Activated T-cell treated with anti-CD3 and anti-CD28 coated beads, Interleukin-2, amount 50 U/mL, for 48 hours (primary cell): ENCODE measurements at places on chromosomes 3 and 15.

GRCh38 chr3:59660376-59660775 is 610.6 kb upstream of the CFAP20DC start:
- no peak for DNase-seq

GRCh38 chr15:90597577-90597976 is 67.9 kb downstream of the CRTC3 start:
- DNase-seq, result no peak

DNA sequence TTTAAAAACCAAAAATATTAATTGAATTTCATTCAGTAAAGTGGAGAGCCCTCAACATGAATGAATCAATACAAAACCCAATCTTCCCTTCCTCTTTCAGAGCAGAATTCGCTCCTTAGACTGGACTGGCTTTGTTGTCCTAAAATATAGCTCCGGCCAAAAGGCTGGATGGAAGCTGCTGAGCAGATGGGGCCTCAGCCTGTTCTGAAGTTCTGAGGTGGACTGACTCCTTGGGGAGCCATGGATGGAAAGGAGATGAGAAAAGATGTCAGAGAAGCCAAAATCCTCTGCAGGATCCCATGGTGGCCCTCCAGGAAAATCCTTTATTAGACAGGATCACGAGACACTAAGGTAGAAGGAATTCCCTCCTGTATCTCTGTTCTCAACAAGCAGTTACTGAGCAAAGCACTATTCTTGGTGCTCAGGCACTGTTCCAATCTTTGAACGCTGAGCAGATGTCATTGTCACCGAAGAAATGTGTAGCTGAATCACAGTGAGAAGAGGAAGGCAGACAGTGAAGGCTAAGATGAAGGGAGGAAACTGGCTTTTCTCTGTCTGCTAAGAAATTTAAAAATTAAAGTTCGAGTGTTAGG is 122.0 kb downstream of the SEMA6D start:
- no peak for DNase-seq

- no peak for DNase-seq
Measured at GRCh38 chr15:57237301-57237642, 139.0 kb upstream of the CGNL1 start.

- DNase-seq, result no peak
Measured at GRCh38 chr3:77816366-77816765, 776.5 kb downstream of the ROBO2 start.

GRCh38 chr3:182303169-182303568 is 490.1 kb upstream of the ATP11B start:
- DNase-seq, result no peak

- no peak for DNase-seq
Measured at GRCh38 chr3:31978553-31978952, 2.5 kb downstream of the OSBPL10 start.

DNA sequence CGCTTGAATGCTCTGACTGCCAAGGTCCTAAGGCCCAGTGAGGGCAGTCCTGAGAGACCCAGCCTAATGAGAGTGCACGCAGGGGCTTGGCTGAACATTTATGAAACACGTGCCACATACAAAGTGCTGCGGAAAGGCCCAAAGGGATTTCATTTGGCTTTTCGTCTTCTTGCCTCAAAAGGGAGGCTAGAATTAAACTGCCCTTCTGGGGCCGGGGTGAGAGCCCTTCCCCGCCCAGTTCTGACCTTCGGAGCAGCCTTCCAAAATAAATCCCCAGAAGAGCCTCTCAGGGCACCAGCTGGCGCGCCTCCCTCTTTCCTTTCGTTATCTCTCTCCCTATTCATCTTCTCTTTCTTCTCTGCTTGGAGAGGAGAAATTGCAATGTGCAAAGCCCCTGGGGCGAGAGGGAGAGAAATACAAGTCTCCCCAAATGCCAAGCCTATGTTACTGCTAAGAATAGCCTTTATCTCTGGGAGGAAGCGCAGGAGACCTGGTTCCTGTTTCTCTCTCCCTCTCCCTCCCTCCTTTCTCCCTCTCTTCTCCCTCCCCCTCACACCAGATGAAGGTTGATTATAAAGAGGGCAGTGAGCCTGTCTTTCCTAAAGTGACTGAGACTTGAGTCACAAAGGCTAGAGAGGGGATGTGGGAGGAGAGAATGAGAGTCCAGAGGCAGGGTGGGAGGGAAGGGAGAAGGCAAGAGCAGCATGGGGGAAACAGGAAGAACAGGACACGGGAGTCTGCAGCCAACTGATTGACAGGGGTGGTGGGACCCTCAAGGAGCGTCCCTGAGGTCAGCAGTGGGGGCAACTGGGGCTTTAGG is 36.7 kb upstream of the NDUFB4 start:
- peak; percentile 29 for DNase-seq

GRCh38 chr15:63000706-63001105 is 41.8 kb upstream of the TPM1 start:
- no peak for DNase-seq

DNA sequence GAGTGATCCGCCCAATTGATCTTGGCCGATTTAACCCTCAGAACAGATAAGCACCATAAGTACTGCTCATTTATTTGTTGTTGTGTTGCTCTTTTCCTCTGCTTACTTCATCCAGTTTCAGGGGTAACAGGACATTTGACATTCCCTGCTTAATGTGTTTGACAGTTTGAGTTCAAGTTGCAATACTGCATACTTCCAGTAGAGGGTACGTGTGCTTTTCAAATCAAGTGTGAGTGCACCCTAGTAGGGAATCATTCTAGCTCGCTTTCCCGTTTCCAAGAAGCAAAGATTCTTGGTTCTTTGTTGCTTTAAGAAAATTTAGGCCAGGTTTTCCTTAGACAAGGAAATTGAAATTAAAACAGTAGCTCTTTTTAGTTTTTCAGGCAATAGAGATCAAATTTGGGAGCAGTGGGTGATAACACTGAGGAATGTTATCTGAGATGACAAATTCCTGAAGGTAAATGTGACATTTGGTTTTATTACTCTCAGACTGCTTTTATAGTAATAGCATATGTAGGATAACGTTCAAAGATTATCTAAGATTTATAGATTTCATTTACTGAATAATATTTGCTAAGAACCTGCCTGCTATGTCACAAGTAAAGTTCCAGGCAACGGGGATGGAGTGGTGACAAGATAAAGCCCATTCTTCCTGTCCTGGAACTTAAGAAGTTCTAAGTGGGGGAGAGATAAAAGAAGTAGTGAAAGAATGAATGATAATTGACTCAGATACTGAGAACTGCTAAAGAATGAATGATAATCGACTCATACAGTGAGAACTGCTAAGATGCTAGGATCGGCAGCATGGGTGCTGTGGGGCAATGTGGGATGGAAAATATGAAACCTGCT is 73.3 kb downstream of the SYNPR start:
- DNase-seq, result no peak

- no peak for DNase-seq
Measured at GRCh38 chr3:171353423-171353822, 106.8 kb downstream of the TNIK start.

- DNase-seq, result no peak
Measured at GRCh38 chr3:194465920-194466570, 20.8 kb downstream of the ATP13A3 start.

DNA sequence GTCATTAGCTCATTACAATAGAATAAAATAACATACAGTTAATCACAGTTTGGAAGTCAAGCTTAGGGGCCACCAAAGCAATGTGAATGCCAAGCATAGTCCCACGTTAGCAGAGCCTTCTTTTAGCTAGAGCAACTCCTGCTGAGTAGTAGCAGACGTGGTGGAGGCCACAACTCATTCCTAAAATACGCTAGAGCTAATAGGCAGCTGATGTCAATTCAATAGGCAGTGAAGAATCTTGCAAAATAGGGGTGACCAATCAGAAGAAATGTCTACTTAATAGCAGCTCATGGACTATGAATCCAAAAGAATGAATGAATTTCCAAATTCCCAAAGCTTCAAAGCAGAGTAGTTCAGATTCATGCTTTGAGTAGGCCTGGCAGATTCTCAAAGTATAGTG is 292.9 kb upstream of the RORA start:
- DNase-seq, result no peak

- no peak for DNase-seq
Measured at GRCh38 chr3:55780913-55781312, 293.8 kb upstream of the WNT5A start.

DNA sequence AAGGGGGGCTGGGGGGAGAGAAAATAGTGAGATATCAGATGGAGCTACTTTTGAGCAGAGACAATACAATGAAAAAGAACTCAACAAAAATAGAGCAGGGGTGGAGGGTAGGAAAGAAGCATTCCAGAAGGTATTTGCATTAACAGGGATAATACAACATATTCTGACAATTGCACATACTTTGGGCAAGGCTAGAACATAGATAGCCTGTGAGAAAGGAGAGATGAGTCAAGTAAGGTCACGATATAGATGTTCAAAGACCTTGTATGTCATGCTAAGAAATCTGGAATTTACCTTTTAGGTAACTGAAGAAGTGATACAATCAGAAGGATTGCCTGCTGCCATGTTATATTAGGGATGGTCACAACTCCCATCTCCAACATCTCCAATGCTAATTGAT is 155.2 kb downstream of the GSK3B start:
- no peak for DNase-seq

DNA sequence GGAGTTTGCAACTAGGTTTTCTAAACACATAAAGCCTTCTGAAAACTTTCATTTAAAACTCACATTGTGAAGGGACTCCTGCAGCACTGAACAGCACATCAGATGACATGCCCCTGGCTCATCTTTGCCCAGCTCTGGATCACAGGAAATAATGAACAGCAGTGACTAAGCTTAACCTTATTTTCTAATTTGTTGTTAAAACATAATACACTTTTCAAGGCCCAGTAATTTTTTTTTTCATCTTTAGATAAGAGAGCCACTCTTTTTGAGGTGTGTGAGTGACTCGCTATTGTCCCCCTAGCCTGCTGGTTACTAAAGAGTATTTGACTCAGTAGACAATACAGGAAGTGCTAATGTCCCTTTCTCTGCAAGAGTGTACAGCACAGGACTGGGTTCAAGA is 204.0 kb downstream of the OSBPL10 start:
- DNase-seq, result no peak

DNA sequence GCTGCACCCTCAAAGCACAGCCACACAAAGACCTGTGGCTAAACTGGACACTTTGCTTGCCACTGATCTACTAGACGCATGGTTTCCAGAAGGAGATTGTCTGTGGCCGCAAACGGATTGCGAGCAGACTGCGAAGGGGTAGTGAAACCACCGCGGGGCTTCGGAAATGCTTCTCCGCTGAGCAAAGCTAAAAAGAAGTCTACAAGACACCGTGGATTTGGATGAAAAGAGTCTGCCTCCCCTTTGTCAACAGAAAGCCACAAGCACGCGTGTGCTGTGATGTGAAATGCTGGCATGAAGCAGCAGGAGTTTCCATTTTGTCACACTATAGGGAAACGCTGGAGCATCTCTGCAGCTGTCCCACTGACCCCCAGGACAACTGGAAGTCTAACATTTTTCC is 63.0 kb downstream of the TMEM44 start:
- no peak for DNase-seq
